ENCODE measurements at places on chromosomes 5 and 9.

DNA sequence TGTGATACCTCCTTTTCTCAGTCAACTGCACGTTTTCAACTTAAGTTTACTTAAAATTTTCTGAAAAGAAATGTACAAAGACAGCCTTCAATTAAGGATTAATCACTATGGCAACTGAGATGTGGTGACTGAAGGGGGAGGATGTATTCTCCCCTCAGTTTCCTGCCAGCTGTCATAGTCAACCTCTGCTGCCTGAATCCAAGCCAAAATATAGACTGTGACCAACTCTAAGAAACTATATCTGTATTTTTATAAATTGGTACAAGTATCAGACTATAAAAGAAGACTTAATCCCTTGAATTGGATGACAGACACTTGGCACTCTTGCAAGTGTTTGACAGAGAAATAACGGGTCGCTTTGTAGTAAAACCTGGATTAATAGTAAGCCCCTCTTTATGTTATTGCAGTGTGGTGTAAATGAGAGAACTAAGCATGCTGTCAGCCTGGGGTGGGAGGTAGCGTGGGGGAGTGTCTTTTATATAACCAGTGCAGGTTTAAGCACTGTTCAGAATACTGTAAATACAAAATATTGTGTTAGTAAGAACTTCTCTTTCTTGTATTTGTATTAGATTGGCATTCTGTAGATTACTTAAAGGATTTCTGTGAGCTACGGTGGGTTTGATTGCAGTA lies 106.4 kb downstream of the ERCC6L2 start:
- no peak for DNase-seq

- peak; percentile 29 for DNase-seq
Observed at GRCh38 chr5:57749396-57749795, 266.8 kb upstream of the ACTBL2 start.

- no peak for DNase-seq
Observed at GRCh38 chr9:104675611-104676010, 18.7 kb upstream of the OR13D1 start.

DNA sequence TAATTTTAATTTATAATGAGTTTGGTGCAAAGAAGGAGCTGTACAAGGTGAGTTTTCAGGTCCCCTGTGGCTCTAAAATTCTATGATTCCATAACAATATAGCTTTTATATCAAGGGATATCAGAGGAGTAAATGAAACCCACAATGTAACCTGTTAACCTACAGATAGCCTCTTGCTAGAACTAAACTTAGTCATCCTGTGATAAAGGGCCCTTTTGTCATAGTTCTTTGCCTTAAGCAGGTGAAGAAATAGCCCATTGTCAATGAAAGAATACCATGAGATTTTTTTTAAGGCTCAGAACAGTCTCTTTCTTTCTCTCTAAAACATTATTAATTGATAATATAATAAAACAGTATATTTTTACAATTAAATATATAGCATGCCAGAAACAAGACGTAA lies 127.8 kb downstream of the NFIB start:
- no peak for DNase-seq
